ENCODE measurements at places on chromosomes 13 and 19.

DNA sequence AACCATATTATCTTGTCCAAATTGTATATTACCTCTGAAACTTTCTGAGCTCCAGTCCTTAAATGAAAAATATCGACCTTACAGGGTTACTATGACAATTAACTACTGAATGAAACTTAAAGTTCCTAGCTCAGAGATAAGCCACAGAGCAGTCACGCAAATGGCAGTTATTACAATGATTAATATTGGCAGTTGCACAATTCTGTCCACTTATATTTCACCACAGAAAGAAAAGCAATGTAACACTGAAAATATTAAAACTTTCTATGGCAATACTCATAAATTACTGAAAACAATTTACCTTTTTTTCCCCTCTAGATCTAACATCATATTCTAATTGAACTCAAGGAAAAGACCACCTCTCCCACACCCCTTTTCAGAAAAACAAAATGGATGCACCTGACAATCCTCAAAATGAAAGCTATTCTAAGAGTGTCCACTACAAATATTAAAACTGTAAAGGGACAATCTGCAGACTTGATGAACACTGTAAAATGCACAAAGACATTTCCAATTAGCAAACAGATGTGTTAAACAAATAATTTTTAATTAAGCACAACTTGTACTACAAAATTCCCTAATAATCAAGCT, 14.6 kb downstream of the LNX2 start:
- DNase-seq = no peak

DNA sequence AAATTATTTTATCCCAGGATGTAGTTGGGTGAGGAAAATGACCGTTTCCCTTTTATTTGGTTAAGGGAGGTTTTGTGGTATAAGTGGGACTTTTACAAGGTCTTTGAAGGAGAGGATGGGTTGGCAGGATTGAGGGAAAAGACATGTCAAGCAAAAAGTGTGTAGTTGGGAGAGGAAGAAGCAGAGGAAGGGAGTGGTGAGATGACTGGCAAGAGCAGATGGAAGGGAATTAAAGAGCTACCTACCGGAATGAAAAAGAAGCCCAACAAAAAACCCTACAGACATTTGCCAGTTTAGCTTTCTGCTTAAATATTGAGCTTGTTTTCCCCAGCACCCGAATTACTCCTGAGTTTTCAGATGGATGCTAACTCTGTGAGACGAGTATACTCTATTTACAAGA, 19.6 kb downstream of the FRY start:
- no peak for DNase-seq

- DNase-seq = peak; percentile 92
Measured at GRCh38 chr13:99320693-99321481, 13.7 kb upstream of the GPR183 start.

- no peak for DNase-seq
Measured at GRCh38 chr19:30385666-30386065, 13.5 kb downstream of the ZNF536 start.

GRCh38 chr13:25902891-25903341, 148.9 kb downstream of the SHISA2 start:
- DNase-seq = no peak

DNA sequence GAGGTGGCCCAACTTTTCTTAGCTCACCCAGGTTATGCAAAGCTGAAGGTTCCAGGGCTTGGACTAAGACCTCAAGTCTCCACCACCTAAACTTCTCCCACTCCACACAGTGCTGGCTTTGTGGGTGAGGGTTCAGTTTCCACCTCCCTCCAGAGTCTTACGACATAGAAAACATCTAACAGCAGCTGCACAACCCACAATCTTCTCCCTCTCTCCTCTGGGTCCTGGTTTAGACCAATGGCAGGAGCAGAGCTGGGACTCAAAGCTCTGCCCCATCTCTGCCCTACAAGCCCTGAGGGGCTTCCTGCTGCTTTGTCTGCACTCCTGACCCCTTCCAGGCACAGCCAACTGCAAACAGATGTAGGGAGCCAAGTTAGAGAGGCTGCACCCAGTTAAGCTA, 16.0 kb downstream of the IRGC start:
- DNase-seq = no peak

DNA sequence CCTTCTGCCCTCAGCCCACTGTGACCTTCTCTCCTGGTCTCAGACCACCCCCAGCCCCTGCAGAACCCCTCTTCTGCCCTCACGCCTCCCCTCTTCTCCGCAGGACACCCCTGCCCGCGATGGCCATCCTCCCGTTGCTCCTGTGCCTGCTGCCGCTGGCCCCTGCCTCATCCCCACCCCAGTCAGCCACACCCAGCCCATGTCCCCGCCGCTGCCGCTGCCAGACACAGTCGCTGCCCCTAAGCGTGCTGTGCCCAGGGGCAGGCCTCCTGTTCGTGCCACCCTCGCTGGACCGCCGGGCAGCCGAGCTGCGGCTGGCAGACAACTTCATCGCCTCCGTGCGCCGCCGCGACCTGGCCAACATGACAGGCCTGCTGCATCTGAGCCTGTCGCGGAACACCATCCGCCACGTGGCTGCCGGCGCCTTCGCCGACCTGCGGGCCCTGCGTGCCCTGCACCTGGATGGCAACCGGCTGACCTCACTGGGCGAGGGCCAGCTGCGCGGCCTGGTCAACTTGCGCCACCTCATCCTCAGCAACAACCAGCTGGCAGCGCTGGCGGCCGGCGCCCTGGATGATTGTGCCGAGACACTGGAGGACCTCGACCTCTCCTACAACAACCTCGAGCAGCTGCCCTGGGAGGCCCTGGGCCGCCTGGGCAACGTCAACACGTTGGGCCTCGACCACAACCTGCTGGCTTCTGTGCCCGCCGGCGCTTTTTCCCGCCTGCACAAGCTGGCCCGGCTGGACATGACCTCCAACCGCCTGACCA, 3.3 kb downstream of the LRFN3 start:
- DNase-seq = no peak

GRCh38 chr13:109584844-109585361, 201.5 kb downstream of the IRS2 start:
- no peak for DNase-seq

DNA sequence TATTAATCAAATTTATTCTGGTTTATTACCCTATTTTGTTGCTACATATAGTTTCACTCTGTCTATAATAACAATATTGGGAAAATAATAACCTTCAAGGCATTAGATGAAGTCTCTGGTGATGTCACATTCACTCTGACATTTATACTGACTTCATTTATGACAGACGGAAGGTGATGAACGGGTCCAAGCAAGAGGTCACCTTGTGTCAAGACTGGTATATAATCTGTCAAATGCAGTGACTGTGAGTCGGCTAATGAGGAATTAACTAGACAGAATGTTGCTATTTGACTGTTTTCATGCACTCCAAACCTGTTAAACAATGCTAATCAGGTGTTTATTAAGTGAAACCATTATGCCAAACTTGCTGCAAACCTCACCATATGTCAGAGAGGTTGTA, 800.5 kb upstream of the KLHL1 start:
- no peak for DNase-seq

GRCh38 chr13:31755803-31756212, 16.5 kb downstream of the RXFP2 start:
- peak; percentile 84 for DNase-seq

DNA sequence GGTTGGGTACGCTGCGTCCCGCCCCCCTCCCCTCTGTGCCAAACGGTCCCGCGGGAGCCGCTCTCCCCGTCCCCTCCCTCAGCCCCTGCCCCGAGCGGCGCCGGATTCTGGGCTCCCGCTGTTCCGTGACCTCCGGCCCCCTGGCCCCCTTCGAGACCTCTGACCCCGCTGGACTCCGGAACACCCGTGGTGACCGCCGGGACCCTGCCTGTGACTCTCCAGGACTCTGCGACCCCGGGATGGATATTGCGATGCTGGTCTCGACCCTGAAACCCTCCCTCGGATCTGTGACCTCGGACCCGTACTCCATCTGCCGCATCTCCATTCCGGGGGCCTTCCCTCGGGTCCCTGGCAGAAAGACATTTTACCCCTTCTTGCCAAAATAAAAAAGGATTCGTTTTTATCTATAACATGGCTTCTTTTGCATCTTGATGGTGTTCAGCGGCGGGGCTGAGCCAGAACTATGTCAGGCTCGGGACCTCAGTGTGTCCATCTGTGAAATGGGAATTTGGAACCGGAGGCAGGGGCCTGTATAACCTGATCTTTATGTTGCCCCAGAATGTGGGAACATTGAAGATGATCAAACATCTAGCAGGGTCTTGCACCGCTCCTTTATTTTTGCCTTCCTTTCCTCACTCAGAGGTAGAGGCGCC, 654 bp upstream of the MEGF8 start:
- DNase-seq = no peak

GRCh38 chr13:26976313-26976712, 195.3 kb downstream of the USP12 start:
- DNase-seq = no peak

GRCh38 chr13:28654276-28654675, 4.7 kb upstream of the POMP start:
- DNase-seq = peak; percentile 45

DNA sequence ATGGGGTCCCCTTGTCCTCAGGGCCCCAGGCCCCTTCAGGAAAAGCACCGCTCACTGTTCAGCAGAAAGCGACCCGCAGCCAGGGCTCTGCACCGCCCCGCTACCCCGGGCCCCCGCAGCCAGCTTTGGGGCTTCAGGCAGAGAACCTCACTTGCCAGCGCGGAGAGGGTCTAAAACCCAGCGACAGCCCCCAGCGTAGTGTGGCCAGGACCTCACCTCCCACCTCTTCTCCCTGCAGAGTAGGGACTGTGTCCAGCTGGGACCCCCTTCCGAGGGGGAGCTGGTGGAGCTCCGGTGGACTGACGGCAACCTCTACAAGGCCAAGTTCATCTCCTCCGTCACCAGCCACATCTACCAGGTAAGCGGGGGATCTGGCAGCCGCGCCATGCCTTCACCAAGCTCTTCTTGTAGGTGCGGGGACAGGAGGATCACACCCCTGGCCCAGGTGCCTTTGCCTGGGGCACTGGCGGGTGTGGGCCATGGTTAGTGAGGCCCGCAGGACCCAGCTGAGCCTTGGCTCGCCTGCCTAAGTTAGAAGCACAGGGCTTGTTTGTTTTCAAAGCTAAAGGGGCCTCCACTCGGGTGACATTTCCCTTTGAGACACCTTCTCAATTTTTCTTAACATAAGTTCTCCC, 175.7 kb downstream of the KDM4B start:
- DNase-seq = no peak

DNA sequence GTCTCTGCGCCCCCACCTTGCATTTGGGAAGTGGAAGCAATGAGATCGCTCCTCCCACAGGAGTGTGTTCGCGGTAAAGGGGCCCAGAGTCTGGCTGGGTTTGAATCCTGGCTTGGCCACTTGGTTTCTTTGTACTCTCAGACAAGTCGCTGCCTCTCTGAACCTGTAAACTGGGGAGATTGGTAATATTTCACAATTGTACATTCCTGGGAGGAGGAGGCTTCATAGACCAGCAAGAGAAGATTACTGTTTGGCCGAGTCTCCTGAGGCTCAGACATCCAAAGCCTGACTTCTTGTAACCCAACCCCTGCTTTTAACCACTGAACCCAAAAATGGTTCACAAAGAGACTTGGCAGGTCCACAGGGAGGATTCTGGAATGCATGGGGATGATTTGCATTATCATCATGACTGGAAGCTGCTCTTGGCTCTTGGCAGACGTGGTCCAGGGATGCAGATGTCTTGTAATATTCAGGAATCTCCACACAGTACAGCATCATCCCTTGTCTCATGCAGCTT, 13.6 kb upstream of the STRN4 start:
- peak; percentile 98 for DNase-seq

GRCh38 chr19:15643387-15643786, 2.7 kb downstream of the CYP4F3 start:
- DNase-seq = no peak

GRCh38 chr13:36629057-36629385, 44.8 kb upstream of the SERTM1 start:
- DNase-seq = no peak

DNA sequence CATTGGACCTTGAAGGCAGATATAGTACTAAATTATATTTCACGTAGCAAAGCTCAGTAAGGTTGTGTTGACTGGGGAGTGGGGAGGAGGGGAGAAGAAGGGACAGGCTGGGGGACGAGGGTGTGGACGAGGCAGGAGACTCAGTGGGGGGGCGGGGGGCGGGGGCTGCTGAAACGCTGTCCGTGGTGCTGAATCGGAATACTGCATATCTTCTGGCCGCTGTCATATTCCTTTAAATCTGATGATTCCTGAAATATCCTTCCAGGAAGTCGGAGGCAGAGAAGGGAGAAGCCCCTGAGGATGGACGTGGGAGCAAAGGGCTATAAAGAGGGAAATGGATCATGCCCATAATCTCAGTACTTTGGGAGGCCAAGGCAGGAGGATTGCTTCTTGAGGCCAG, 34.7 kb upstream of the CASP14 start:
- DNase-seq = no peak
